Activated CD4-positive, alpha-beta T cell treated with anti-CD3 and anti-CD28 coated beads, Interleukin-2, Interleukin-6, amounts not matched to agents 100 ng/mL and 50 ng/mL, durations not matched to agents 16 hours and 8 hours (primary cell): ENCODE measurements at places on chromosomes 4 and X.

- no peak for DNase-seq
These were observed 62.6 kb upstream of the TSPAN5 start for GRCh38 chr4:98720871-98721480.

- DNase-seq: no peak
These were observed 201.0 kb downstream of the DCTD start for GRCh38 chr4:182716192-182716591.

- DNase-seq: no peak
These were observed 126.3 kb downstream of the ADAMTS3 start for GRCh38 chr4:72442715-72443114.

DNA sequence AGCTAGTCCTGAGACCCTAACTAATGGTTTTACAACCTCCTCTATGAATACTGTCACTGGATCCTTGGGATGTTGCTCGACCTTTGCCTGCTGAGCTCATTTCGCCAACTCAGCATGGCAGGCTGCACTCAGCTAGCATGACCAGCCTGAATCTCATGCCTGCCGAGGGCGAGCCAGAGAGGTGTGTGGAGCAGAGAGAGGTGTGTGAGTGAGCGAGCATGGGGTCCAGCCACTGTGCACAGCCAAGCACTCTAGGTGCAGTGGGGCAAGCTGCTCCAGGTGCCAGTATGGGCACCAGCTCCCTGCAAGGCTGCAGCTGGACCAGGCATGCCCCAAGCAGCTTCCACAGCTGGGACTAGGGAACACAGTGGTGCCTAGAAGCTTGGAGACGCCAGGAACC, 410.9 kb downstream of the PCDH10 start:
- DNase-seq: no peak

DNA sequence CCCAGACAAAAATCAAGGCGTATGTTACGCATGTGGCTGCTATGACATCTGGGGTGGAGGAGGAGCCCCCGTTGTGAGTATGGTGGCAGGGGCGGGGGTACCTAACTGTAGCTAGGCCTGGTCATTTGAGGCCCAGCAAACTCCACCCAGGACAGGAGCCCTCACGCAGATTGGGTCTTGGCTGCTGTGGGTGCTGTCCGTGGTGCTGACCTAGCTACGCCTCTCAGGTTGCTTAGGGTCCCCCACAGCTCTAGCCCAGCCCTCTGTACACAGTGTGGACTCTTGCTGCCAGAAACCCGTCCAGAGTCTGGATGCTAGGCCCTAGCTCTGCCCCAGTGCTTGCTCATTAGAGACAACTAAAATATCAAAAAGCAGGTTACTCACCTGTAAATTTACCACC, 146.7 kb upstream of the PSAPL1 start:
- no peak for DNase-seq

DNA sequence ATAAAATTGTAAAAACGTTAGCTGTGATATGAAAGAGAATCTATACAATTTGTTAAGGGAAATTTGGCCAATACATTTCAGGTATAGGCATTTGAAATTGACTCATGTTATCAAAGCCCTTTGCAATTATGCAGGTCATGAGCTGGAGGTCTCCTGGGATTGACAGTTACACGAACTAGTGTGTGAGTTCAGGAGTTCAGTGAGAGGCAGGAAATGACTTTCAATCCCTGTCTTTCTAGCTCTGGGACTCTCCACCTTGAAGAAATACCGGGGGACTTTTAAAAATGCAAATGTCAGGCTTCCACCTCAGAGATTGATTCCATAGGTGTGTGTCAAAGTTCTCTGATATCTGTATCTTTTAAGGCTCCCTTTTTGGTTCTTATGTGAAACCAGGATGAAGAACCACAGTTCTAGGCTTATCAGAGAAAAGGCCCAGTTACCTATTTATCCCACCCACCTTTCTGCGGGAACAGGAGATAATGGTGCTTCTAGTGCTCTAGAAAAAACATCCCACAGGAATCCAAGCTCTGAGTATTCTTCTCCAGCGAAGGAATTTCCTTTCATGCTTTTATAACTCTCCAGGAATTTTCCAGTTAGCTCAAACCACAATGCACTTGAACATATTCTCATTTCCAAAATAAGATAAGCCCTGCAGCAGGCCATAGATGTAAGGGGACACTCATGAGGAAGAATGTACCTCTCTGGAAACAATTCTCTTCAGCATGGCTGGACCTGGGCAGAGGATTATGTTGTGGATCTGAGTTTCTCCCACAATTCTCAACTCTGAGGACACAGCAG, 501.0 kb downstream of the IDS start:
- no peak for DNase-seq
